ENCODE measurements at places on chromosomes 12 and 14.

DNA sequence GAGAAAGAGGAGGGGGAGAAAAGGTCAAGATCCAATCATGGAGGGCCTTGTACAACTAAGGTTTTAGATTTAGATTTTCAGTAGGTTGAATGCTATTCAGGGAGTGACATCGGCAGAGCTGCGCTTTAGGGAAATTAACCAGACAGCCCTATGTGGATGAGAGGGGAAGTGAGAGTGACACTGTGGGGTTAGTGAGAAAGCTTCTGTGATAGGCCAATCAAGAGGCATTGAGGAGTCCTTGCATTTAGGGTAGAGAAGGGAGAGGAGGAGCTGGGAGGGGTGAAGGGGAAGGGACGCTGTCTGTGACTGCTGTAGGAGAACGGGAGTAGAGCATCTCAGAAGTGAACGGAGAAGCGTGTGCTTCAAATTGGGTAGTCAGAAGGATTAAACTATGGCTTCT lies 3.4 kb downstream of the HSD17B6 start:
- DNase-seq: no peak

GRCh38 chr14:68094158-68094557 lies 274.6 kb downstream of the RAD51B start:
- no peak for DNase-seq

GRCh38 chr12:105025890-105026289 lies 39.8 kb downstream of the NOPCHAP1 start:
- DNase-seq: no peak

DNA sequence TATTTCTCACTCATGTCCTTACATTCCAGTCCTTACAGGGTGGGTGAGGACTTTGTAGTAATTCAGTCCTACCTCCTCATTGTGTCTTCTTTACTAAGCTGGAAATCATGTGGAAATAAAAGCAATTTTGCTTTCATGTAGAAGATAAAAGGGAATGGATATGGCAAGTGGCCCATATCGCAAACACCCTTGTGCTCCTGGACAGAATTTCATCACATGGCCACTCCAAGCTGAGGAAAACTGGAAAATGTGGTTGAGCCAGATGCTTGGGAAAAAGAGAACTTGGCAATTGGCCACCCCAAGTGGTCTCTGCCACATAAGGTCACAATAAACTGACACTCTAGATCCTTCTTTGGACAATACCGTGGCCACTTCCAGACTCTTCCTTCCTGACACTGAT lies 64.2 kb upstream of the IFNG-AS1 start:
- peak; percentile 50 for DNase-seq

GRCh38 chr14:23115918-23116317 lies 3.1 kb downstream of the CEBPE start:
- DNase-seq: no peak

GRCh38 chr14:75720842-75721498 lies 59.9 kb downstream of the TTLL5 start:
- DNase-seq: no peak

DNA sequence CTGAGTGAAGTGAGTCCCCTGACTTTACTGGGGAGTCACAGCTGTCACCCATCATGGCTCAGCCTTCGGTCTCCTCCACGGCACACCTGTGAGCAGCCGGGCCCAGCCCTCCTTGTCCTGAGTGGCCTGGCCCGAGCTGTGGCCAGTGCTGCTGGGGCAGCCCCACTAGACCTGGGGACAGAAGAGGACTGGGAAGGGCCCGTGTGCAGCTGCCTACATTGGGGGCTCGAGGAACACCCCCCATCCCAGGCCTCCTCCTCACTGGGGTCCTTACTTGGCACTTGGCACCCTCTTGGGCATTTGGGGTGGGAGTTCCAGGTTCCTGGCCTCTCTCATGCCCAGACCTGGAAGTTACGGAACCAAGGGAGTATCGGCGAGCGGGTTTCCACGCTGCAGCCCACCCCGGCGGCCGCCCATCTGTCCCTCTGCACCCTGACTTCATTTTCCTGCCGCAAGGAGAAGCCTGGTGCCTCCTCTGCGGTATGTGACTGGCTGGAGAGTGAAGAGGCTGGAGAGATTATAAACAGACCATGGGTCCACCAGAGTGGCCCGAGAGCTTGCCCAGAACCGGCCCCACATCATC lies 179.7 kb downstream of the KIF26A start:
- DNase-seq: no peak

Data from SW480 (cell line).